ENCODE measurements at places on chromosomes 16 and 17. TPM values are rescaled to one million over a fixed set of nuclear protein-coding genes. Genes with fewer than 3 reads are reported as not detected.

The KRTAP2-3 gene
- not detected for total RNA-seq

The RAB26 gene
- 50.5 TPM for total RNA-seq

The GUCY2D gene
- total RNA-seq = not detected

The ADAD2 gene
- 0.50 TPM for total RNA-seq

- DNase-seq = no peak
Observed at GRCh38 chr17:15915961-15916360, 29.0 kb upstream of the ADORA2B start.

- DNase-seq = no peak
Observed at GRCh38 chr17:8608001-8608400, 22.5 kb downstream of the MYH10 start.

GRCh38 chr17:34781071-34781470, 180.2 kb downstream of the CCT6B start:
- DNase-seq = no peak

DNA sequence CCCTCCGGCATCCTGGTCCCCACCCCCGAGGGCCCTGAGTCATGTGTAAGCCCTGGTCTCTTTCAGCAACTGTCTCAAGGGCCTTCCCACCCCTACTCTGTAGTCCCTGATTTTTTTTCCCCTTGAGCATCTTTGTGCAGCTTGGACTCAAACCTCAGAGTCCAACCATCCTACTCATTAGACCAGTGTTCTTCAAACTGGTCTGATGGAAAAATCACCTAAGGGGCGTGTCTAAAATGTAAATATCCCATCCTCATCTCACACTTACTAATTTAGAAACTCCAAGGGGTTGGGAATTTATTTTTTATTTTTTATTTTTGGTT, 624 bp downstream of the G6PC3 start:
- no peak for DNase-seq

DNA sequence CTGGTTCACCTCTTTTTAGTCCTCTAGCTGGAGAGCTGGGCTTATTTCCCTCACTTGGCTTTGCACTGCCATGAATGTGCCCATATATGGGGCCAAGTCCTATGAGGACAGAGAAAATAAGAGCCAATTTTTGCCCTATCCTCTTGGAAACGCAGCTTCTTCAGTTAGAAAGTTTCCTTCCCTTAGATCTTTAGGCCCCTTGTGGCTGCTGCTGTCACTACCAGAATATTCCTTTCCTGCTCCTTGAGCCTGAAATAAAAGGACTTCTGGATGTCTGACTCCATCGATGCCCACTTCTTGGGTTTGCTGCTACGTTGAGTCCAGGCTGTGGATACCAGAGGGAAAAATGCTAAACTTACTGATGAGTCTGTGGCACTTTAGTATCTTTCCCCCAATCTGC, 487.1 kb downstream of the GRIN2A start:
- no peak for DNase-seq

DNA sequence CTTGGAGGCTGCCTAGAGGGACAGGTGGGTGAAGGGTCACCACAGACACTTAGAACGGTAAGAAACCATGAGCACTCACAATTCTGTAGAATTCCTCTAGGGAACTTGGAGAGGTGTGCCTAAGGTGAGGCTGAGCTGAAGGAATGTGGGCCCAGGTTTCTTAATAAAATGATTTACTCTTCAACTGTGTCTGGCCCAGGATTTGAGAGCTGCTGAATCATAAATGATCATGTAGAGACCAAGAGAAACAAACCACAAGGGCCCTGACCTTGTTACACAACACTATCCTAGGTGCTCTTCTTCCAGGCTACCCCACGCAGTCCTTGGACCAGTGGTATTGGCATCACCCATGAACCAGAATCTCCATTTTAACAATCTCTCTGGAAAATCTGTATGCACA, 27.7 kb downstream of the ZNF18 start:
- DNase-seq = no peak

DNA sequence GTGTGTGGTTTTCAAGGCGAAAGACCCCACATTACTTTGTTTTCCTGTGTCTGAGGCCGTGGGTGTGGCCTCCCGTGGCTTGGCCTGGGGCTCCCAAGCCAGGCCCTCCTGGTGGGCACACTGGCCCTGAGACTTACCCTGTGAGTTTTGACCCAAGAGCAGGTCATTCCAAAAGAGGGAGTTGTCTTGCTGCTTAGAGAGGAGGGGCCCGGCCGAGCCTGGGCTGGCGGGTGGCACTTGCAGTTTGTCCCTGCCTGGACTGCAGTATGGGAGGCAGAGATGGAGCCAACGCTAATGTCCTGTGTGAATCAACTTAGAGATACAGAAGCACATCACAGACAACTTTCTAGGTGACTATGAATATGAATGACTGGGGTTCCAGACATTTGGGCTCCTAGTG, 22.7 kb downstream of the PLEKHG4 start:
- DNase-seq = no peak

DNA sequence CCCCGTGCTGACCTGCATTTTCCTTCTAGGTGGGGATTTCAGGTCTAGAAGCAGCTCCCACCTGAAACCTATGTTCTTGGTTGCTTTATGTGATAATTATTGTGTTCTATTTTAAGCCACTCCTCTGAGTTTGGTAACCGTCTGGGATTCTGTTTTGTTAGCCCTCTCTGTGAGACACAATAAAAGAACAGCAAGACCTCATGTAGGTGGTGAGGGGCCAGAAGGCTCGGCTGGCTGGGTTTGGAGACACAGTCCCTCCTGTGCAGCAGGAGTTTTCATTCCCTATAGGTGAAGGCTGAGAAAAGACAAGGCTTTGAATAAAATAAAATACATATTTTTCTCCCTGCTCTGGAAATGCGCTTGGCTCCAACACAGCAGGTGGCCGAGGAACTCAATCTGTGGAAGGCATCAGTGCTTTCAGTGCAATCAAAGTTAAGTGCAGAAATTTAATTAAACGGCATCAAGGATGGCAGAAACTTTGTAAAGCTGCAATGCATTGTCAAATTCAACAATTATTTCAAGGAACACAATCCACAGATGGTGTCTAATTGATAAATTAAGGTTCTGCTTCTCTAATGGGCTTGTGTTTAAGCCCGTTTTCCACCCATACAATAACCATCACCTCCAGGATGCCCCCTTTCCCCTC, 107.8 kb downstream of the MSI2 start:
- DNase-seq = no peak

DNA sequence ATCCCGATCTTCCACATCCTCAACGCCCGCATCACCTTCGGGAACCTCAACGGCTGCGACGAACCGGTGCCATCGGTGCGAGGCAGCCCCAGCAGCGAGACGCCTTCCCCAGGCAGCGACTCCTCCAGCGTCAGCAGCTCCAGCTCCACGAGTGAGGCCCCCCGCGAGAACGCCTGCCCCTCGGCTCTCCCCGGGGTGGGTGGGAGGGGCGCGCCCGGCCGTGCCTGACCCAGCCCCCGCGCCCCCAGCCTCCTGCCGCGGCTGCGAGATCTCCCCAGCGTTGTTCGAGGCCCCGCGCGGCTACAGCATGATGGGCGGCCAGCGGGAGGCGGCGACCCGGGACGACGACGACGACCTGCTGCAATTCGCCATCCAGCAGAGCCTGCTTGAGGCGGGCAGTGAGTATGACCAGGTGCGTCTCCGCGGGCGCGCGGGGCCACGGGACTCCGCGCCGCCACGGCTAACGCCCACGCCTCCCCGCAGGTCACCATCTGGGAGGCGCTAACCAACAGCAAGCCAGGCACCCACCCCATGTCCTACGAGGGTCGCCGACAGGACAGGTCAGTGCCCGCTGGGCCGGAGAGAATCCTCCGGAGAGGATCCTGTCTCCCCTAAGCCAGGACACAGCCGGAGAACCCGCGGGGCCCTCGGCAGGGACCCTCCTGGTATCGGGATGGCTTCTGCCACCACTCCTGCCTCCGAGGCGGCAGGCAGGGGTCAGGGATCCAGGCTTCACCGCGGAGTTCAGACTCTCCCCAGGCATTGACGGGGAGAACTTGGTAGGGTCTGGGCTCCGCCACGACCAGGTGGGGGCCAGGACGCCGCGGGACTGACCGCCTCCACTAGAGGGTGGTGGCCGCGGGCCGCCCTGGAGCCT, 10.1 kb downstream of the CORO6 start:
- no peak for DNase-seq

GRCh38 chr16:85683363-85683762, 5.4 kb downstream of the GINS2 start:
- DNase-seq = no peak

DNA sequence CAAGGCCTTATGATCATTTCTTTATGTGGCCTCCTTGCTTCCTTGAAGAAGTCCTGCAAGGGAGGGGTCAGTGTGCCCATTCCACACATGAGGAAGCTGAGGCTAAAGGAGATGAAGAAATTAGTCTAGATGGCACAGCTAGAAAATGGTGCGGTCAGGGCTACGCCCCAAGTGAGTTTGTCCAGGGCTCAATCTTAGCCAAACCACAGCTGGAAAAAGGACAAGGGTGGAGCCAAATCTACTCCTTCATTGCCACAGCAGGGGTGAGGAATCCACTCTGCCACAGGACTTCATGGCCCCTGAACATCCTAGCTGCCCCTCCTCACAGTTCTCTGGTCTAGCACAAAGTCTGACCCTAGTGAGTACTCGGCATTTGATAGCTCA, 16.2 kb downstream of the BEAN1 start:
- DNase-seq = no peak

All from dorsolateral prefrontal cortex (tissue), 122 donors.